Activated T-cell treated with anti-CD3 and anti-CD28 coated beads, Interleukin-2, amount 50 U/mL, for 72 hours (primary cell): ENCODE measurements at places on chromosomes 6 and 20. TPM values are rescaled to one million over a fixed set of nuclear protein-coding genes. Genes with fewer than 3 reads are reported as not detected.

Gene SEMG1
- not detected for total RNA-seq

Gene TRAPPC3L
- total RNA-seq, result not detected

DNA sequence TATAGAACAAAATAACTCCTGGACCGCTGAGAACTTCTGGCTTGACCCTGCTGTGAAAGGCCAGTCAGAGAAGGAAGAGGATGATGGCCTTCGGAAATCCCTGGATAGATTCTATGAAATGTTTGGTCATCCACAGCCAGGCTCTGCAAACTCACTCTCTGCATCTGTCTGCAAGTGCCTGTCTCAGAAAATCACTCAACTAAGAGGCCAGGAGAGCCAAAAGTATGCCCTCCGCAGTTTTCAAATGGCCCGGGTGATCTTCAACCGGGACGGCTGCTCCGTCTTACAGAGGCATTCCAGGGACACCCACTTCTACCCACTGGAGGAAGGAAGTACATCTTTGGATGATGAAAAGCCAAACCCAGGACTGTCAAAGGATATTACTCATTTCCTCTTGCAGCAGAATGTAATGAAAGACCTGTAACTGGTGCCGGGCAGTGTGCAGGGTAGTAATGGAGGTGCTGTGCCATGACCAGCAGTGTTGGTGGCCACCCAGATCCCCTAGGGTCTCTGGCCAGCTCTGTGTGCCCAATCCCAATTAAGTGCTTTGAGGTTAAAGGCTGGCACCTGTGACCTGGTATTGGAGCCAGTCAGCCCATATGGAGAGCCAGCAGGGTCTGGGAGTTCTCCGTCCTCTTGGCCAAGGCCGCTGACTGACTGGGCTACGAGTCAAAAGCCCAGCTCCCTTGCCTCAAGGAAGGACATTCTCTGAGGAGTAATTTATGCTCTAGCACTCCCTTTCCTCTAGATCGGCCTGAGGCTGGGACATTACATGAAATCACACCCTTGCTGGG lies 87.1 kb downstream of the TRMT6 start:
- no peak overlapping the region for H3K4me3 ChIP-seq
- H3K27me3 ChIP-seq, result no peaks in the 10 kb centered on the region
- no peak for DNase-seq
- peaks cover 11% of the 10 kb centered on the region for H3K4me1 ChIP-seq
- H3K27ac ChIP-seq, result peak overlapping the region; percentile 89

- no peaks in the 10 kb centered on the region for H3K27me3 ChIP-seq
- peaks cover 16% of the 10 kb centered on the region for H3K36me3 ChIP-seq
- peaks cover 68% of the 10 kb centered on the region for H3K4me1 ChIP-seq
- peak; percentile 3 for DNase-seq
- peak overlapping the region; percentile 82 for H3K4me3 ChIP-seq
Measured at GRCh38 chr20:2103461-2104153, 2.0 kb downstream of the STK35 start.

- DNase-seq, result no peak
- H3K27me3 ChIP-seq, result no peaks in the 10 kb centered on the region
Measured at GRCh38 chr6:76779068-76779467, 684.2 kb downstream of the HTR1B start.

DNA sequence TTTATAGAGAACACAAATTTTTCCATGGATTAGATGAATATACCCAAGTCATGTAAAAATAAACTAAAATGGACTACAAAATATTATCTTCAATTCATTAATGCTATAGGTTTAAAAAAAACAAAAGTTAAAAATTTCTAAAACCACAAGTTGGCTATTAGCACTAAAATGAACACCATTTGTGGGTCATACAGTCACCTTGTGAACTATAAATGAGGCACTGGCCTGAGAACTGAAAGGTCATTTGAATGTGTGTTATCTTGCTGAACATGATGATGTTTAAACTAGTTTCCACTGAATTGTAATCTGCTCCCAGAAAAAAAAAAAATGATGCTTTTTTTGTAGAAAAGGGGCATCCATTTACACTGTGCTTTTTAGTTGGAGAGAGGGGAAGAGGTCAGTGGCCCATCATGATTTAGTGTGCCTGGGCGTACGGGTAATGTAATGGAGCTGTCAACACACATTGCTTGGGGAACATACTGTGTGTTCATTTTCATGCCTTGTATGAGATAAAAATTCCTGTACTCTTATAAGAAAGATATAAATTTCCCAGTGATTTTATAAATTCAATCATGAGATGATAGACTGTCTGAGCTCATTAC lies 96.6 kb upstream of the FKBP1C start:
- no peaks in the 10 kb centered on the region for H3K36me3 ChIP-seq
- H3K4me3 ChIP-seq, result no peak overlapping the region
- H3K4me1 ChIP-seq, result no peaks in the 10 kb centered on the region

Gene HLA-DOB
- 8.0 TPM for total RNA-seq

DNA sequence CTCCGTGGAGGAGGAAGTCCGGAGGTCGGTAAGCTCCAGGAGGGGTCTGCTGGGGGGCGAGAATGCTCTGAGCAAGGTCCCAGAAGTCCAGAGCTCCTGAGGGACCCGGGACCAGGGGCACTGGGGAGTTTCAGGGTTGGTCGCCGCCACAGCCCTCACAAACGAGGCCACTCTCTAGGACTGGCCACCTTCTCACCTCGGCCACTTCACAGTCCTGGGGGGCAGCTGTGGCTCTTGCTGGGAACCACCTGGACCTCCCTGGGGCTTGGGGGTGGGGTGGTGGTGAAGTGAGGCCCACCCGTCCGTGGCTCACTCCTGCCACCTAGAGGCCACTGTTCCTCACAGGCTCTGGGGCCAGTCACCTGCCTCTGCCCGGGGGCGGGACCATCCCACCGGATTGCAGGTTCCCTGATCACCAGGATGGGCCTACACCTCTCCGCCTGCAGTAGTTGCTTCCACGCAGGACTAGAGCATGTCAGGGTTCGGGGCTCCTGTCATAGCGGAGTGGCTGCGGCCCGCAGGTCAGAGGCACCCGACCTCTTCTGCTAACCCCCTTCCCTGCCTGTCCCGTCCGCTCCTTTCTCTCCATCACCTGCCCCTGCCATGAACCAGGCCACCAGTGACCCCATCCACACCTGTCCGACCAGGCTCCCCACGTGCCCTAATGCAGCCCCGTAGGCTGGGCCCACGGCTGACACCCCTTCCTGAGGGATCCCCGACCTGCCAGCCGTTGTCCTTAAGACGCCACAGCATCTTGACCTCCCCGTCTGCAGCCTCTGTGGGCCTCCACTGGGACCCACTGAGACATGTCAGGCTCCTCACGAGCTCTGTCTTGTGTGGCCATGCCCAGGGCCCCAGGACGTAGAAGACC lies 5.1 kb upstream of the TCEA2 start:
- peak overlapping the region; percentile 65 for H3K4me3 ChIP-seq
- H3K27me3 ChIP-seq, result peaks cover 9% of the 10 kb centered on the region
- no peaks in the 10 kb centered on the region for H3K36me3 ChIP-seq

GRCh38 chr6:149266659-149267058 lies 50.9 kb upstream of the TAB2 start:
- H3K4me1 ChIP-seq, result peaks cover 53% of the 10 kb centered on the region
- no peak for DNase-seq
- H3K4me3 ChIP-seq, result no peak overlapping the region
- H3K27ac ChIP-seq, result no peak overlapping the region
- H3K27me3 ChIP-seq, result no peaks in the 10 kb centered on the region

DNA sequence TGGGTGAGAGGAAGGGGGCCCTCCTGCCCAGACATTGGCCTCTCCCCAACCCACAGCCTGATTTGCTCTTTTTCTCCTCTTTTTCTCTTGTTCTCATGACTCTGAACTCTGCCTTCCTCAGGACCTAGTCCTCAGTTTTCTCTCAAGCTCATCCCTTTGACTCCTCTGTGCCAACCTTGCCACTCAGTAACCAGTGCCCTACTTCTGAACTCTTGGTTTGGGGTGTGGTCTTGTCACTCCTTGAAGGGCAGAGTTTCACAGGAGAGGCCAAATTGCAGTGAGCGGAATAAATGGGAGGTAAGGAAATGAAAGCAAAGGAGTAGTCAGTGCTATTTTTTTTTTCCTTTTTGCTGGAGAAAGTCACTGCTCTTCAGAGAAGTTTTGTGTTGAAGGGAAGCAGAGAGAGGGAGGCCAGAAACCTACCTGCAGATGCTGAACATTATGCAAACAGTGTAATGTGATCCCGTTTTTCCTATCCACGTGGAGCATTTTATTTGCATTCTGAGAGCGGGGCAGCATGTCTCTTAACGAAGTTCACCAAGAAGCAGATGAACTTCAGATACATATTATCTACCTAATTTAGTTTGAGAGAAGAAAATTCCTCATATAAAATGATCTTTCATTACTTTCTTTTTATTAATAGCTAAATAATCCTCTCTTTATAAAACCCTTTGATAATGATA lies 26.9 kb downstream of the CFAP61 start:
- peaks cover 27% of the 10 kb centered on the region for H3K27me3 ChIP-seq
- no peaks in the 10 kb centered on the region for H3K36me3 ChIP-seq
- no peak for DNase-seq
- no peak overlapping the region for H3K27ac ChIP-seq

Gene CCN5
- not detected for total RNA-seq

Gene SIRPB1
- total RNA-seq, result 1.6 TPM

GRCh38 chr20:2150660-2151059 lies 49.0 kb downstream of the STK35 start:
- no peaks in the 10 kb centered on the region for H3K36me3 ChIP-seq
- H3K27ac ChIP-seq, result no peak overlapping the region
- H3K4me1 ChIP-seq, result no peaks in the 10 kb centered on the region
- DNase-seq, result no peak
- H3K27me3 ChIP-seq, result no peaks in the 10 kb centered on the region

GRCh38 chr20:35009665-35010328 lies 54.1 kb downstream of the MYH7B start:
- no peak overlapping the region for H3K4me3 ChIP-seq
- H3K36me3 ChIP-seq, result peaks cover 3% of the 10 kb centered on the region
- H3K4me1 ChIP-seq, result no peaks in the 10 kb centered on the region
- no peak overlapping the region for H3K27ac ChIP-seq
- DNase-seq, result no peak
- H3K27me3 ChIP-seq, result no peaks in the 10 kb centered on the region

DNA sequence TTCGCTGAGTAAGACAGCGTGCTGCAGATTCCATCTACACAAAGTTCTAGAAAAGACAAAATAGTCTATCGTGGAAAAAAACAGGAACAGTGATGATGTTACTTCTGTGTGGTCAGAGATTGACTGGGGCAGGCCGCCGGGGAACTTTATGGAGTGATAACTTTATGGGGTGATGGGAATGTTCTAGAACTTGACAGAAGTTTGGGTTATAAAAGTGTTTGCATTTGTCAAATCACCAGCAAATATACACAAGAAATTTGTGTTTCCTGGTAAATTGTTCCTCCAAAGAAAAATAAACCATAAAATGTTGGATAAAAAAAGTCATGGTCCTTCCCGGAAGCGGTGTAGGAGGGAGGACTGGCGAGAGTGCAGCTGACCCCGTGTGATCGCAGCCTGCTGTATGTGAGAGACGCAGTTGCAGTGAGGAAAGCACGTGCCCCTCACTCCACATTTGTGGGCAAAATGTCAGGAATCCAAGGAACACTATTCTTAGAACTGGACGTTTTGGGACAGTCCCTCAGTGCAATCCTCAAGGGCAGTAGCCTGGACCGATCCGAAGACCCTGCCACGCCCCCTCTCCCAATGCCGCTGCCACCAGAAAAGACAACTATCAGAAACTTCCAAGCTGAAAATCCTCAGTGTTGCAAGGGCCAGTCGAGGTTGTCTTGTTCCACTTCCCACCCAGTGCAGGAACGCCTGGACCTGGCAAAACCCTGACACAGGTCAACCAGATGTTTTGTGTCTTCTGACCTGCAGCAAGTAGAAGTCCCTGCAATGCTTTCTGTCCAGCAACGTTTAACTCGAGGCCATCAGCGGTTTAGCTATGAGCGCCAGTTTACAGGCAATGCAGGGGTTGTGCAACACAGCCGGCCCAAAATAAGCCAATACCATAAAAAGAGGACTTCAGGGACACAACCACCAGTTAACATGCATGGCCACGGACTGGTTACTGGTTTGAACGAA lies 80.5 kb upstream of the QKI start:
- DNase-seq, result no peak
- H3K36me3 ChIP-seq, result no peaks in the 10 kb centered on the region
- H3K27ac ChIP-seq, result no peak overlapping the region
- no peaks in the 10 kb centered on the region for H3K4me1 ChIP-seq
- peaks cover 12% of the 10 kb centered on the region for H3K27me3 ChIP-seq

DNA sequence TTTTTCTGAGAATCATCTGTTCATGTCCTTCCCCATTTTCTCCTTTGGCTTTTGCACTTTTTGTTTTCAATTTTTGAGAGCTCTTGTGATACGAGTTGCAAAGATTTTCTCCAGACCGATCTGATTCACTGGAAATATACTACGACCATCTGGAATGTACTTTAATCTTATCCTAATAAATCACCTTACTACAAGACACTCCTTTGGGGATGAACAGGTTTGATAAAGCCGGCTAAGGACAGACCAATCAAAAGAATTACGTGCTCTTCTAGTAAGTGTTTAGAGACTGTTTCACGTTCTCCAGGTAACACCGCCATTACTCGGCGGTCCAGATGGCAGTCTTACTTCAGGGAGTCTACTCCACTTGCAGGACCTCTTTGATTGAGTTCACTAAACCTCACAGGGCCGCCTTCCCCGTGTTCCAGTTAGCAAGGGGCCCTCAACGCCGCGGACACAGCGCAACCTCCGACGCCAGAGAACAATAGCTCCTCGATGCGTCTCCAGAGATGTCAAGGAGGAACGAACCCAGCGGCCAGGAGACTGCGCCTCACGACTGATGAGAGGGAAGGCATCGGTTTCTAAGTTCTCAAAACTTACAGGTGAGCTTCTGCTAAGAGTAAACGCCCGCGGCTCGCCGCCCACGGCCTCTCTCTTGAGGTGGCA lies 920 bp upstream of the WTAP start:
- no peak for DNase-seq
- H3K4me1 ChIP-seq, result peaks cover 63% of the 10 kb centered on the region
- H3K4me3 ChIP-seq, result peak overlapping the region; percentile 93
- H3K36me3 ChIP-seq, result peaks cover 12% of the 10 kb centered on the region

DNA sequence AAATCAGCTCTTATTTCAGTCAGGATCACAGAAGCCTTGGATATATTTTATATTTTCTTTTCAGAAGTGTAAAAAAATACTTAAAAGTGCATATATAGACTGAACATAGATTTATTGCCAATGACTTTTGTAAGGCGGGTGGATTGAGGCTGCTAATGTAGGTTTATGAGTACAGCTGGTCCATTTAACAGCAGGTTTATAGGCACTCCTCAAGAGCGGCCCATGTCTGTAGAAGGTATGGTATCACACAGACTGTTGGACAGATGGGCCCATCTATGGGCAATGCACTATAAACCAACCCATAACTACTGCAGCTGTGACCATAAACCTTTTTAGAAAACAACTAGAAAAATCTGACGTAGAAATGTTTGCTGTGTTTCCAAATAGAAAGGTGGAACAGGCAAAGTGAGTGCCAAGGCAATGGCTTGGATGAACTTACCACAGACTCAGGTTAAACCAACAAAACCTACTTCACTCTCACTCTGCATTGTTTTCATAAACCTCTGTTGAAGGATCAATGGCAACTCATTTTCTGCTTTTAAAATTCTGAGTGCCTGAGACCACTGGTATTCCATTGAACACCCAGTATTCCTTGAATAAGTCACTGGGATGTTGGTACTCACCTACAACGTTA lies 170.6 kb upstream of the EYA4 start:
- no peak overlapping the region for H3K4me3 ChIP-seq
- no peaks in the 10 kb centered on the region for H3K36me3 ChIP-seq
- no peak overlapping the region for H3K27ac ChIP-seq
- H3K27me3 ChIP-seq, result no peaks in the 10 kb centered on the region
- H3K4me1 ChIP-seq, result no peaks in the 10 kb centered on the region

Gene BPI
- total RNA-seq, result not detected
